ENCODE measurements at places on chromosomes 11 and 22.

DNA sequence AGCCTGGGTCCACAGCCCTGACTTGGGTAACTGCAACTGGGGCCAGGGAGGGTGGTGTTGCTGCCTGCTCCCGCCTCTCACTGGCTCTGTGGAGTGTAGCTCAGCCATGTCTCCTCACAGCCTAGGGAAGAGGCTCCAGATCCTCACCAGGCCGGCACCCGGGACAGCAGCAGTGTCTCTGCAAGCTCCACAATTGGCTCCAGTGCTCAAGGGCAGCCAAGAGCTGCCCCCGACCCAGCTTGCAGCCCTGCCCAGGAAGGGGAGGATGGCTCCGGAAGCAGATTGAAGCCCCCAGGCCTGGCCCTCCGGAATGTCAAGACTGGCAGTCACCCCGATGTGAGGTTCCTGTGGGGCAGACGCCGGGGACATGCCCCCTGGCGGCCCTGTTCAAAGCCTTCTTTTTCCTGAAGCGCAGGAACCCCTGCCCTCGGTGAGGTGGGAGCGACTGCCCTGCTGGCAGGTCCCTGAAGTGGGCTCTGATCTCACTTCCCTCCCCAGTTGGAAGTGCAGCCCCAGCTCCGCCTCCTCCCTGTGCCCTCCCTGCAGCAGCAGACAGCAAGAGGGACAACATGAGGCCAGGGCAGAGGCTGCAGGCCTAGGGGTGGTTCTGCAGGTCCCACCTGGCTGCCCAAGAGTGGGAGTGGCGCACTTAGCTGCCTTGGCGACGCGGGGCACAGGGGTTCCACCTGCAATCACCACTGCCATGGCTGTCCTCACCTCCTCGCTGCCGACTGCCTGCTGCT is 816.2 kb upstream of the LUZP2 start:
- no peak for DNase-seq

- no peak for DNase-seq
Observed at GRCh38 chr11:112539741-112540140, 279.1 kb upstream of the PLET1 start.

DNA sequence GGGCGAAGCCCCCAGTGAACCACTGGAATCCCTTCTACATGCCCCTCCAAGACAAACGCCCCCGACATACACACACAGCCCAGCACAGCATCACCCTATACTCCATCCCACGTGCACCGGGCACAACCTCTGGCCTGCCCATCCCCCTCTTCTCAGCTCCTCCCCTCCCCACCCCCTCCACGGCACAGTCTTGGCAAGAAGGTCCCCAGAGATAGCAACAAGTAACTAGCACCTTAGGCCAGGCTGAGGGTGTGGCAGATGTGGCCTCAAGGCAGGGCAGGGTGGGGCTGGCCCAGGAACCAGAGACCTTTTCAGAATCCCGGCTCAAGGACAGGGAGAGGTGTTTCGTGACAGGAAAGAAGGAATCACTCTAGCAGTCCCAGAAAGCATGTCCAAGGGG is 54.3 kb downstream of the CYTH4 start:
- no peak for DNase-seq

DNA sequence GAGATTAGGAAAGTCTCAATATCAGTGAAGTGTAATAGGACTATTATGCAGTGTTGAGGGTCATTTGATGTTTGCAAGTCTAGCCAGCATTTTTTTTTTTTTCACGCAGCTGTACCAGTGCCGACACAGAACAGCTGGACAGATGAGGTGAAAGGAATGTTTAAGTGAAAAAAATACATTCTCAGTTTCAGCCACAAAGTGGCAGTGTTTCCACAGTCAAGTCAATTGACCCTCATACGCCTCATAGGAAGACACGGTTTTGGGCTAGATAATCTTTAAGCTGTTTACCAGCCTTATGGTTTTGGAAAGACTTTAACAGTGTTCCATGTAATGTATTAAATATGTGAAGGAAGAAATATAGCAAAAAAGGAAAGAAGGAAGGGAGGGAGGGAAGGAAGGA is 349.9 kb upstream of the ANO3 start:
- peak; percentile 40 for DNase-seq

DNA sequence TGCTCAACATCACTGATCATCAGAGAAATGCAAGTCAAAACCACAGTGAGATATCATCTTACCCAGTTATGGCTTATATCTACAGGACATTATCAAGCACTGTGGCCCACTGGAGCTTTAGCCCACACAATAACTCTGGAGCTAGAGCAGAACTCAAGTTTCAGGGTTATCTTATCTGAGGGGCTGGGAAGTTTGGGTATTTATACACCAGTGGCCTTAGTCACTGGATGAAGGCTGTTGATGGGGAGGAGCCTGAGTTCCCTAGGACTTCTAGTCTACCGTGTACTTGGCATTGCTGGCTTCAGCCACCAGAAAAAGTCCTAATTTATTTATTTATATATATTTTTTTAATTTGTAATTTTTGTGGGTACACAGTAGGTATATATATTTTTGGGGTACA is 19.3 kb downstream of the HSD17B12 start:
- no peak for DNase-seq

GRCh38 chr22:50361688-50362087 is 18.6 kb downstream of the PPP6R2 start:
- DNase-seq = no peak

All from AML-193 (cell line).